Cerebellum (tissue), 4 donors: ENCODE measurements at places on chromosomes 16 and 17.
A peak's percentile ranks its signal among the peaks of the same experiment; 100 is the strongest.

- DNase-seq: peak; percentile 43
Observed at GRCh38 chr16:49112754-49113153, 168.9 kb downstream of the CBLN1 start.

DNA sequence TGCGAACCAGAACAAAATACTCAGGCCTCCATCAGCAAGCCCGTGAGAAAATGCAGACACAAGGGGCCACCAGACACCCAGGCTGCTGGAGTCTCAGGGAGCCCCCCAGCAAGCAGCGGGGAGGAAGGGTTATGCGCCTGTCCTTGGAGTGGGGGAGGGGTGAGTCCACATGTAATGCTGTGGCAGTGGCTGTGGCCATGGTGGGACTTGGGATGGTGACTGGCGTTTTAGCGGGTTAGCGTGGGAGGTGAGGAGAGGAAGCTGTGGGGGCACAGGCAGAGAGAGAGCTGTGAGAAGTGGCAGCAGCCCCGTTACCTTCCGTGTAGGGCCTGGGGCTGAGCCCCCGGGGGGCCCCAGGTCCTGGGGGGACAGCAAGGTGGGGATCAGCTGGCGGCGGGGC lies 58.3 kb downstream of the SRCIN1 start:
- no peak for DNase-seq

DNA sequence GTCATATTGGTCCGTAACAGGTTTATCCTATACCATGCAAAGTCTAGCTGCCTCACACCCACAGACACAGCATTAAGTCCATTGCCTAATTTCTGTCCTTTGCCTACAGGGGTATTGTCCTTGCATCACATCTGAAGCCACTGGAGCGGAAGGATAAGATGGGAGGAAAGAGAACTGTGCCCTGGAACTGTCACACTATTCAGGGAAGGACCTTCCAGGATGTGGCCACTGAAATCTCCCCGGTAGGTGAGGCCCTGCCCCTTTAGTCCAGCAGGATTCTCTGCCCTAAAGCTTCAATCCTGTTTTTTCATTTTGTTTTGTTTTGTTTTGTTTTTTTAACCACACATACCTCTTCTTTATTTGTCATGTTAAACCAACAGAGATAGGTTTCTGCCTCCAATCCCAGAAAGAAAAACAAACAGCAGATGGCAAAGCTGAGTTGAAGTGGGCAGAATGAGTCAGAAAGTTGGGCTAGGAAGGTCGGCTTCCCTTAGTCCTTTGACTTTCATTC lies 2.2 kb upstream of the EFTUD2 start:
- DNase-seq: no peak

- DNase-seq: no peak
Observed at GRCh38 chr16:450785-451512, 25.5 kb downstream of the RAB11FIP3 start.

DNA sequence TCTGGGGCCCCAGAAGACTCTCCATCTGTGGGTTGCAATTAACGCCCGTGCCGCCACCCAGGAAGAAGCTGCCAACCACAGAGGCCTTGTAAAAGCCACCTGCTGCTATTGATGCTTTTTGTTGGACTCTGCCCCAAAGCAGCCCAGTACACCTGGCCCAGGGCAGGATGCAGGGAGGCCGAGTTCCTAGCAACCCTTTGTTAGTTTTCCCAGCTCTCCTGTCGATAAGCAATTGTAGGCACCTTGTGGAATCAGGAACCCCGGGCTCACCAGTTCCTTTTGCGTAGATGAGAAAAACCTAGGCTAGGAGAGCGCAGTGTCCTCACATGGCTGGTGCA lies 103.3 kb downstream of the ABCC6 start:
- no peak for DNase-seq

DNA sequence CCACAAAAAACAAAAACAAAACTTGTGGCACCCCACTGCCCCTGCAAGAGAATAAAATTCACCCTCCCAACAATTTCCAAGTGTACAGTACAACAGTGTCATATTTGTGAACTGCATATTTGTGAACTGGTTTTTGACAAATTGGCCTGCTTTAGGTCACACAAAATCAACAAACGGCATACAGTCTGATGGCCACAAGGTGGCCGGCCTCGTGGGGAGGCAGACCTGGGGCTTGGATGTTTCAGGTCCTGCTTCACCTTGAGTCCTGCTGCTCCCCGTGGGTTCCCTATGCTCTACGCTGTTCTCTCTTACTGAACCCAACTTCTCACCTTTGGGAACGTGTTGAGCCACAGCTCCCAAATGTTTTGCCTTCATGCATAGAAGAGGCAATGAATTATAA lies 102.2 kb downstream of the CDK5R1 start:
- DNase-seq: no peak
